ENCODE measurements at places on chromosomes 2 and 18. TPM values are rescaled to one million over a fixed set of nuclear protein-coding genes. Genes with fewer than 3 reads are reported as not detected.

The ZNF892 gene
- 0.74 TPM for total RNA-seq

The HRH4 gene
- total RNA-seq, result not detected

The OSBPL6 gene
- total RNA-seq, result 6.8 TPM

The GPN1 gene
- 59.4 TPM for total RNA-seq

The CYP27C1 gene
- total RNA-seq, result 4.3 TPM

The RGPD4 gene
- 0.07 TPM for total RNA-seq

The FAP gene
- not detected for total RNA-seq

The SCLY gene
- 15.5 TPM for total RNA-seq

The ALPI gene
- not detected for total RNA-seq

The CHRNG gene
- not detected for total RNA-seq

The TGOLN2 gene
- total RNA-seq, result 121 TPM

The CNOT9 gene
- 40.7 TPM for total RNA-seq

The GKN1 gene
- 0.24 TPM for total RNA-seq

The ITM2C gene
- total RNA-seq, result 77.2 TPM

The KIAA2012 gene
- total RNA-seq, result not detected

The LRATD1 gene
- total RNA-seq, result 0.09 TPM

The CFAP65 gene
- total RNA-seq, result 0.22 TPM

The TOGARAM2 gene
- total RNA-seq, result 0.16 TPM

The PECR gene
- 13.9 TPM for total RNA-seq

The LYPD6B gene
- total RNA-seq, result 0.07 TPM

The GLB1L gene
- 7.1 TPM for total RNA-seq

The IL1RN gene
- total RNA-seq, result 0.54 TPM

The PLGLB1 gene
- 0.66 TPM for total RNA-seq

The ALPG gene
- total RNA-seq, result 0.71 TPM

The CRYGD gene
- not detected for total RNA-seq

The RND3 gene
- 43.7 TPM for total RNA-seq

The SLC23A3 gene
- total RNA-seq, result 0.75 TPM

The GPR39 gene
- 5.9 TPM for total RNA-seq

The INO80B gene
- total RNA-seq, result 48.3 TPM

The CCDC68 gene
- 5.8 TPM for total RNA-seq

The KRTCAP3 gene
- 0.39 TPM for total RNA-seq

The APOB gene
- total RNA-seq, result 0.01 TPM

The CERKL gene
- total RNA-seq, result 0.19 TPM

The FBLN7 gene
- total RNA-seq, result 0.57 TPM

The STK36 gene
- 11.7 TPM for total RNA-seq

The ING5 gene
- 26.7 TPM for total RNA-seq

The HOXD12 gene
- not detected for total RNA-seq

The IHH gene
- 0.50 TPM for total RNA-seq

The TFPI gene
- total RNA-seq, result 60.9 TPM
